ENCODE measurements at places on chromosomes 1 and 21.

- DNase-seq = no peak
These were observed 731.4 kb downstream of the LTN1 start for GRCh38 chr21:28261298-28261697.

DNA sequence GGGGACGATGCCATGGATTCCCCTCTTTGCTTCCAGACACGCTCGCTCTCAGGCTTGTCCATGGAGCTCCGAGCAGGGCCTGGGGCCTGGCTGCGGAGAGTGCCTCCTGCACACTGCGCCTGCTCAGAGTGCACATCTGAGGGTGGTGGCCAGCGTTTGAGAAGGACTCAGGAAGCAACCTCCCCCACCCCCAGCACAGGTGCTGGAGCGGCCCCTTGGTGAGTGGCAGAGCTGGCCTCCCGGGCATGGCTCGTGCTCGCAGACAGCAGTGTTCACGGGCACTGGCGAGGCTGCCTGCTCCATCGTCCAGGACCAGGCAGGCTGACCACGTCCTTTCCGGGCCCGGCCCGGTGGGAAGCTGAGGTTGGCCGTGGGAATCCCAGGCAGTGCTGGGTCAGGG, 2.8 kb downstream of the SPATC1L start:
- no peak for DNase-seq

GRCh38 chr21:45204395-45204794, 83.3 kb downstream of the POFUT2 start:
- no peak for DNase-seq

- no peak for DNase-seq
These were observed 594.1 kb downstream of the PTPRU start for GRCh38 chr1:29830383-29830782.

- DNase-seq = no peak
These were observed 35.1 kb upstream of the GRIK3 start for GRCh38 chr1:37069406-37069805.

DNA sequence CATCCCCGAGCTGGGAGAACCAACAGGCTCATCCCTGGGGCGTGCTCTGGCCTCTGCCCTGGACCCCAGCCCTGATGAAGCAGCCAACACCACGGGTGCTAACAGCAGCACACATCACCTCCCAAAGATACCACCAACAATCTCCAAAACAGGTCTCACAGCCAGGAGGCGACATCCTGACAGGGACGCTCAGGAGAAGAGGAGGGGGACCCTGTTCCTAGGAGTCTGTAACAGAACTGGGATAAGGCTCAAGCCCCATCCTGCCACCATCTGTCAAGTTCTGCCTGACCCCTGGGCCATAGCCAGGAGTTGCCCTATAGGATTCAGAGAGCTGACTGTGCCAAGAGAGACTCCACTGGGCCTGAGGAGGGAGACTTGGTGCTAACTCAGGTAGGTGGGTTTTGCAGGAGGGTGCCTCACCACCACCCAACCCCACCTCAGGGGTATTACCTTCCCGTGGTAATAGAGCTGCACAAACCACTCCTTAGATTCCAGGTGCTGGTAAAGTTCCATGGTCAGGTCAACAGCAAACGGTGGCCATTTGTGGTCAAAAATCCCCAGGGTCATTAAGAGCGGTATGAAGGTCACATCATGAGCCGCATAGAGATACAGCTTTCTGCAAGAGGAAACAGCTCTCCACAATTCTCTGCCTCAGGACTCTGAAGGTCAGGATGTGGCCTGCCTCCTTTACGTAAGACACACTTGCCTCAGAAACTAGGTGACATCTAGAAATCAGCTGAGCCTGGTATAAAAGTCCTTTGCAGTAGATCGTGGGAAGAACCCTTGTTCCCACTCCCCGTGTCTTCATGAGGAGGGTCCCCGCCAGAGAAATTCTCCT, 22.3 kb downstream of the ACP6 start:
- DNase-seq = no peak

- DNase-seq = no peak
These were observed 5.1 kb downstream of the IFNAR2 start for GRCh38 chr21:33234635-33235520.

All from CMK (cell line).